Tongue (tissue), 3 donors: ENCODE measurements at places on chromosomes 6 and 20.

DNA sequence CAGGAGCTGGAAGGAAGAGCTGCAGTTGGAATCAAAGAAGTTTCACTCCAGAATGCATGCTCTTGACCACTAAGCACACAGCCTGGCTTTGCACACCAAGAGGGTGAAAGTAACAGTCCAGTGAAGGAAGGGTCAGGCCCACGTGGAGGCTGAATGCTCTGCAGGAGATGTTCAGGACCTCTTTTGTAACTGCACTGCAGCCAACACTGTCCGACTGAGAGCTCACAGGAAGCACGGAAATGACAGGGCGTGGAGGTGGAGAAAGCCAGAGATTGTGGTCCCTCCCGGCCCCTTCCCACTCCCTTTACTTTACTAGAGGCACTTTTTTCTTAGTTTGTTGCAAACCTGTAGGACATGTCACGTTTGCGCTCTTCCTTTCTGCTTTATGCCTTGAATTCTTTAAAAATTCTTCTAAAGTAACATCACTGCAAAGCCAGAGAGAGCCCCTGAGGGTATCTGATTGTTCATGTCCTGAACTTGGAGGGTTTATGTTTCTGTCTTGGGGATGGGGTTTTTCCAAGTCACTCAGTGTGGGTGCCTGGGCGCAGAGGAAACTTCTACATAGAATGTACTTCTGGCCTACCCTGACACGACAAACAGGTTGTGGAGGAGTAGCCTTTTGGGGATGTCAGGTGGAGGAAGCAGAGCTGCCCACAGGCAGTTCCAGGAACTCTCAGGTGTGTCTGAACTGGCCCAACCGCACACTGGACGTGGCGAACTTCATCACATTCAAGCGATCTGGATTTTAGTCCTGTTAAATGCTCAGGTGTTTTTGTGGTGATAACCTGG, 40.9 kb downstream of the JAG1 start:
- no peak for DNase-seq

DNA sequence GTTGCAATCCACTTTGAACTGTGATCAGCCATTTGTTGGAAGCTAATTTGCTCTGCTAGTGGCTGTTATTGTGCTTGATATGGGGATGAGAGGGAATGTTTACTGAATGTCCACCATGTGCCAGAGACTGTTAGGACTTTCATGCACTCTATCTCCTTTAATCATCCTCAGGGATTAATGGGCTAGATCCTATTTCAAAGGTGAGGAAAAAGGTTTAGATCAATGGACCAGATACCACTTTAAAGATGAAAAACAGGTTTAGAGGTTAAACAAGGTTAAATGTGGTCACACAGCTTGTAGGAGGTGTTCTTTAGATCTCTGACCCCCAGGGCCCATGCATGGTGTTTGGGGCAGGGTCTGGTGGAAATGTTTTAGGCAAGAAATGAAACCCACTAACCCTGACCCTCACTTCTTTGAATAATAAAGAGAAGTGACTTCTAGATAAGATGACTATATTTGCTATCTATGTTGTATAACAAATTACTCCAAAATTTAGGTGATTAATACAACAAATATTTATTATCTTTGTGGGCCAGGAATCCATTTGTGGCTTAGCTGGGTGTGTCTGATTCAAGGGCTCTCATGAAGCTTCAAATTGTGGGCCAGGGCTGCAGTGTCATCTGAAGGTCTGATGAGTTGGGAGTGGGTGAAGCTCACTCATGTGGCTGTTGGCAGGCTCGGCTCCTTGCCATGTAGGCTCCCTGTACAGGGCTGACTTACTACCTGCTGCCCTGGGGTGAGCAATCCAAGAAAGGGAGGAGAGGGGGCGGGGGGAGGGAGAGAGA, 127.8 kb upstream of the FOXA2 start:
- DNase-seq: no peak

DNA sequence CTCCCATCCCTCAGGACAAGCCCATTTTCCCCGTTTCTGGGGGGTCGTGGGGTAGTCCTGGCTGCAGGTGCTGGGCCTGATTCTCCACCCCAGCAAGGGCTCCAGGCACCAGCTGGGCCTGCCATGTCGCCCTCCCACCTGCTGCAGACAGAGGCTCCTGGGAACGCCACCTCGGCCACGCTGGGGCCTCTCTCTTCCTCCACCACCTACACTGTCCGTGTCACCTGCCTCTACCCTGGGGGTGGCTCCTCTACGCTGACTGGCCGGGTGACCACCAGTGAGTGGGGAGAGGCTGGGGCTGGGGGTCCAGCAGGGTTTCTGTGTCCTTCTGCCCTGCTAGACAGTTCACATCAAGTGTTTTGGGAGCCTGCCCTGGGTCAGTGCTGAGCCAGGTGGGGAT, 19.3 kb downstream of the COL20A1 start:
- no peak for DNase-seq

DNA sequence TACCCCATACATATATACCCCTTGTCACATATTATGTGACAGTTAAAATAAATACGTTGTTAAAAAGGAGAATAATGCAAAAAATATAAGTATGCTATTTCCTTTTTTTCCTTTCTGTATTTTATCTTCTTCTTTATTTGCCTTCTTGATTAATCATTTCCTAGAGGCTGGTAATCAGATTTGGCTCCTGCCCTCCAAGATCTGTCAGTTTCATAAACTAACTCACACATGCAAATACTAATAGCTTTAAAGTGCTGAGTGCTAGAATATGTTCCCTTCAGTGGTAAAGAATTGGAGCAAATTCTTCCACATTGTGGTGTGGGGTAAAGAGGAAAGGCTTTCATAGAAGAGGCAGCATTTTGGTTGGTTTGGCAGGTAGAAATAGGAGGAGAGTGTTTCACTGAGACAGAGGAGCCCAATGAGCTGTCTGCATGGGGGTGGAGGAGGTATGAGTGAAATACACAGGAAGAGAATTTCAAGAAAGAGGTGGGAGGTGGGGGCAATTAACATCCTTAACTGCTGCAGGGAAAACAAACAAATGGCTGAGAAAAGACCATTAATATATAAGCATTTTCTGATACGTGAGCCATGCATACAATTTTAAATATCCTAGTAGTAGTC, 523.9 kb downstream of the BMP2 start:
- DNase-seq: no peak

DNA sequence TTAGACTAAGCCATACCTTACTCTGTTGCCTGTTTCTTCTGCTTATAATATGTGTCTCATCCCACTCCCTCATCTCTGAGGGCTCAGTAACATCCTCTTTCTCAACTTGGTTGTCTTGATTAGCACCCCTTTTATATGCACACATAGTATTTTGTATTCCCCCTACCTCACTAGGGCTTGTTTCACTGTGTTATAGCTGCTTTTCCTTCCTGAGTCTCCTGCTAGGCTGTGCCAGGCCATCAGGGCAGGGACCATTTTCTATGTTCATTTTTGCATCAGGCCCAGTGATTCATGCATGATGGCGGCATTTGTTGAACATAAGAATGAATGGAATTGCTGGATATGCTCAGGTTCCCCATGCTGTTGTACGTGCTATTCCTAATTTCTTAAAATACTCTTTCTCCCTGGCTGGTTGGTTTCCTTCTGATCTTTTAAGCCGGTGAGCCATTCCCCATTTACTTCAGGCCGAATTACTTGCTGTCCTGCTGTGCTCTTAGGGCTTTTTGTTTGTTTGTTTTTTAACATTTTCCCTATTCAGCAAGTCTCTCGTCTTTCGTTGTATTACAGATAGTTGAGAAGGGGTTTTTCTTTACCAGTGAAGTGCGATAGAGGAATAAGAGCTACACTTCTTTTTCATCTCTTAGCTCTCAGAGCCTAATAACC, 183.2 kb downstream of the CARMIL1 start:
- no peak for DNase-seq

- DNase-seq: peak; percentile 73
Observed at GRCh38 chr6:160960839-160961238, 30.7 kb upstream of the MAP3K4 start.

- no peak for DNase-seq
Observed at GRCh38 chr6:148739822-148740128, 7.1 kb upstream of the UST start.

DNA sequence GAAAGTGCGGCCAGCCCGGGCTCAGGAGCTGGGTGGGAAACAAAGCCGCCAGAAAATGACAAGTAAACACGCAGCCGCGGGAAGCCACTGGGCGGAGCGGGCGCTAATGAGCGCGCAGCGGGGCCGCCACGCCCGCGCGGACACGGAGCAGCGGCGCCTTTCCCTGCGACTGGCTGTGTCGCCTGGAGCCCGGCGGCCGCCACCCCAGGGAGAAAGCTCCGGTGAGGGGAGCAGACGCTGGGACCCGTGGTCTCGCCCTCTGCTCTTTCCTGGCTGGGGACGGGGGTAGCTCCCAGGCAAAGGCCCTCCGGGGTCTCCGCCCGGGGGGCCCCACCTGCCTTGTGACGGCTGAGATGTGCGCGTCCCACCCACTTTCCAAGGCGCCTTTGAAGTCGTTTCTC, 54.9 kb downstream of the PRR18 start:
- DNase-seq: peak; percentile 16

DNA sequence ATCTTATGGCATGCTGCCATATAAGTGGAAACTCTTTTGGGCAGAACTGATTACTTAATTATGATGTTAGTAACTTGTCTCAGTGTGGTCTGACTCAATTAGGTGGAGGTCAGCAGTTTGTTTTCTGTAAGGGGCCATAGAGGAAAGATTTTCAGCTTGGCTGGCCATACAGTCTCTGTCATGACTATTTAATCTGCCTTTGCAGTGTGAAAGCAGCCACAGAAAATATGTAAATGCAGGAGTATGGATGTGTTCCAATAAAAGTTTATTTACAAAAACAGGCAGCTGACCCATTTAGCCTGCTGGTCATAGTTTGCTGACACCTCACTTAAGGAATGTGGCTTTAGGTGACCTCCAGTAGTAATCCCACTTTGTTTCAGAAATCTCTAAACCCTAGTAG, 700.7 kb downstream of the EPM2A start:
- no peak for DNase-seq

GRCh38 chr6:84762220-84763002, 2.0 kb downstream of the TBX18 start:
- DNase-seq: peak; percentile 66

GRCh38 chr6:107786709-107787588, 37.2 kb downstream of the SCML4 start:
- peak; percentile 96 for DNase-seq

DNA sequence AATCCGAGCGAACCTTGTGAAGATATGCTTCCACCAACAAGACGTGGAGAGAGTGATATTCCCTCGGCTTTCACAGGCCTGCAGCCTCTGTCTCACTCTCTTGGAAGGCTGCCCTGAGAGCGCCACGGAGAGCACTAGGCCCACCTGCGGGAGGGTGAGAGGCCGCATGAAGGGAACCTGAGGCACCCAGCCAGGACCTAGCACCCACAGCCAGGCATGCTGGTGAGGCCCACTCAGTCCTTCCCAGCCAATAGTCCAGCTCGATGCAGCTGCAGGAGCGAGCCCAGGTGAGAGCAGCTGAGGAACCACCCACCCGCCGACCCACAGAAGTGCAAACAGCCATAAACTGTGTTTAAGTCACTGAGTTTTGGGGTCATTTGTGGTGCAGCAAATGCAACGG, 227.2 kb downstream of the QKI start:
- DNase-seq: no peak

- peak; percentile 18 for DNase-seq
Observed at GRCh38 chr6:156160007-156160794, 617.0 kb upstream of the ARID1B start.

DNA sequence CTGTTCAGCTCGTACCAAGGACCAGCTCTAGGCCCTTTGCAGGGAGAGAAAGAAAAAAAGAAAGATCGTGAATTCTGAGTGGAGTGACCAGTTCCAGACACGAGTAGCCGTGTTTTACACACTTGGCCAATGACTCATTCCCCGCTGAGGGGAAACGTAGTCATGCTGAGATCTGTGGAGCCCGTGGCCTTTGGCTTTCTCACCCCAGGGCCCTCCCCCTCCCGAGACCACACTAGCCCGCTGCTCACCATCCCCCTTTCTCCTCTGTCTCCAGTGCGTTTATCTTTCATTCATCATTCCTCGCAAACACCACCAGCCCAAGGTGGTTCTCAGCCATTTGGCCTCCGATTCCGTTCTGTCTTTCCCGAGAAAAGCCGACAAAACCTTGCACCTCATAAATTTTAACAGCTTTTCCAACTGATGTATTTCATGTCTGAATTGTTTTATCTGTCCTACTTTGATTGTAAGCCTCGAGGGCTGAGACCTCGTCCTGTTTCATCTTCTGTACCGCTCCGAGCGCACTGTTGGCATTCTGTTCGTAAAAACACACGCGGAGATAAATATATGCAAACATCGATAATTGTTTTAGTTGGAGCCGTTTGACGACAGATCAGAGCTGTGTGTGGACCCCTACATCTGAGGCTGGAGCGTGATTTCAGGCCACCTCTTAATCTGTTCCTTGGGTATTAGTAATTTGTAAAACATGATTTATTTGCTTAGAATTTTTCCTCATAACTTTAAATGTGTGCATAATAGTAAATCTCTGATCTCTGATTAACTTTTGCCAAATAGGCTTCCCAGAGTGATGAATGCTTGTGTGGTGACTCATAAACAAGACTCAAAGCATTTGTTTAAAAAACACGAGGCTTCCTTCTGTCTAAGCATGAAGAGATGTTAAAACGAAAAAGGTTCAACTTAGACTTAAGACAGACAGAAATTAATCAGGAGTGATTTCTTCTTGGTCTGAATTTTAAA, 336.6 kb downstream of the CDH4 start:
- DNase-seq: no peak

DNA sequence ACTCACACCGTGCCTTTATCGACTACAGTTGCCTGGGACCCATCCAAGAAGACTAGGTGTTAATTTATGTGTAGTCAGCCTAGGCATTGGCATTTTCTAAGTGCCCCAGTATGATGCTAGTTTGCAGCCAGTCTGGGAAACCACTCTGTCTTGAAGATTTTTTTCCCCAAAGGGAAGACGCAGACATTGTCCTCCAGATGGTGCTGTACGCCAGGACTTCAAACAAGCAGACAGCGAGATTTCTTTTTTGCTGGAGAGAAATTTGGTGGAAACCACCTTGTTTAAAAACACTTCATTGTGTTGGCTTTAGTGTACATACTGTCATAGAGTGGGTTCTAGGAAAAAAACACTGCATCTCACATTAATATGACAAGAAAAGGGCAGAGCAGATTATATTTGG, 30.0 kb downstream of the ALDH5A1 start:
- DNase-seq: peak; percentile 51

- peak; percentile 10 for DNase-seq
Observed at GRCh38 chr20:5535125-5535756, 215.0 kb upstream of the SHLD1 start.

DNA sequence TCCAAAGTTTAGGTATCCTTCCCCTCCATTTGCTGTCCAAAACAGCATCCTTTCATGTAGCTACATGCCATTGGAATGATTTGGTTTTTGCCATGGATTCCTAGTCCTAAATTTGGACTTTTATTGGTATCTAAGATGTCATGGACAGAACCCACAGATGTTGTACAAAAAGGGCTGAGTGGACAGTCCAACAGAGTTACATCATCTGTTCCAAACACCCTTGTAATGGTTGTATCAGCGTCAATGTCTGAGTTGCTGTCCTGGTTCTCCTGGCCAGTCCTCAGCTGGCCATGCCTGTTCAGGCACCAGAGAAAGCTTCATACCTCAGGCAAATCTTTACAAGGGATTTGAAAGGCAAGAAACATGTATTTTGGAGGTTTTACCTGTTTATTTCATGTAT, 191.3 kb downstream of the ESR1 start:
- DNase-seq: no peak
